ENCODE measurements at places on chromosomes 4 and X.

DNA sequence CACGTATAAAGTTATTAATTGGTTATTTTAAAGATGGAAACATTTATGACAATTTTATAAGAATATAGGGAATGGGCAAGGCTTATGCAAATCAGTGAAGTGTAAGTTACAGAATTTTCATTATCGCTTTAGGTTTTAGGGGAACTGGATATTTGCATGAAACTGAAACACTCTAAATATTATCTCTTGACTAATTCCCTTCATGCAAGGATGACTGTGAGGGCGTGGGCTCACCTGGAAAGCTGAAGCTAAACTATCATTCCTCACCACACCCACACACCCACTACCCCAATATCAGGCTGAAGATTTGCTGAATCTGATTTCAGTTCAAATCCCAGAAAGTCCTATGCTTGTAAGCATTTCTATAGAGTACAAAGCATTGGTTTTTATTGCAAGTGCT, 81.7 kb upstream of the ARHGAP24 start:
- DNase-seq: no peak

DNA sequence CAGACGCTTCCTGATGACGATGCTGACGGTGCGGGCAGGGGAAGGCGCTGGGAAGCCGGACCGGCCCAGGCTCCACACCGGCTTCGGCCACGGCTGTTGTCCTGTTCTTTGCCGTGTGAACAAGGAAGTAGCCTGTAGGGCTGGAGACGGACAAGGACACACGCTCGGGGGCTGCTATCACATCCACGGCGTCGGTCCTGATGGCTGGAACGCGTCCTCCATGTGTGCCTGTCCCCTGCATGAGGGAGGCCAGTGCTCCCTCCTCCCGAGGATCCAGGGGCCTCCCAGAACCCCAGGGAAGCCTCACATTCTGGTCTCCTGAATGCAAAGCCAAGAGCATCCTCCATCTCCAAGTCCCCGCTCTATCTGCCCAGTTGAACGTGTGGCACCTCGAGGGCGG, 53.8 kb downstream of the ACOX3 start:
- DNase-seq: no peak

GRCh38 chr4:75370576-75370975, 143.6 kb downstream of the RCHY1 start:
- no peak for DNase-seq

- peak; percentile 26 for DNase-seq
Observed at GRCh38 chr4:24256066-24256465, 328.3 kb downstream of the DHX15 start.

DNA sequence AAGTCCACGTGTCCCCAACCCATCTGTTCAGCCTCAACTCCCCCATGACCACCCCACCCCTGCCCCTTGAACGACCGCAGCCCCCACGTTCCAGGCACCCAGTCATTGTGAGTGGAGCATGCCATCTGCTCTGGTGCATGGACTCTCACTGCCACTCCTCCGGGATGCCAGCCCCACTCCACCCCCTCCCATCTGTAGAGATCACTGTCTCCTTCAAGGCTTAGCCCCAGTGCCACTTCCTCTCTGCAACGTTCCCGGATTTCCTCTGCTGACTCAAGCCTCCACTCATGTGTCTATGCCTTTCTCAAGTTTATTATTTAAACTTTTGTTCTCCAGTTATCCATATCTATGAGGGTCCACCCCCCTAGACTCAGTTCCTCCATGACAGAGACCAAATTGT, 54.0 kb downstream of the MAML3 start:
- no peak for DNase-seq

DNA sequence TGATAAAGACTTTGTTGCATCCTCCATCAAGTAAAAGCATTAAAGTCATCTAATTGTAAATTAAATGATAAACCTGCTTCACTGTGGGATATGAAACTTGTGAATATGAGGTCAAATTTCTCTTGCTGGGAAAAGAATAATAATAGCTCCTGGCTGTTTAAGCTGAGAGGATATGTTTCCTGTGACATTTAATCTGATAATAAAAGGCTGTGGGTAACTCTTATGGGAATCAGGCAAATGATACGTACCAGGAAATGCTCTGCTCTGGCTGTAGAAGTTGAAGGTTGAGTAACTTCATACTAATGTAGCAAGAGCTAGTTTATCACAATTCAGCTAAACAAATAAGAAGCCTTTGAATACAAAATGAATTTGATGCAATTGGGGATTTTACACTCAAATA, 574.6 kb downstream of the RAPGEF2 start:
- no peak for DNase-seq

DNA sequence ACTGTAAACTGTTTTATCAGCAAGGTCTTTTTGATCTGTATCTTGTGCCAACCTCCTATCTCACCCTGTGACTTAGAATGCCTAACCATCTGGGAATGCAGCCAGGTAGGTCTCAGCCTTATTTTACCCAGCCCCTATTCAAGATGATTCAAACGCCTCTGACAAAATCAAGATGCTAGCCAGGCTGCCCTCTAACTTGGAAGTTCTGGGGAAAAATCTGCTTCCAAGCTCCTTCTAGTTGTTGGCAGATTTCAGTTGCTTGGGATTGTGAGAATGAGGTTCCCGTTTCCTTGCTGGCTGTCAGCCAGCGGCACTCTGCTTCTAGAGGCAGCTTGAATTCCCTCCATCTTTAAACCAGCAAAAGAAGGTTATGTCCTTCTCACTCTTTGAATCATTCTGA, 34.7 kb downstream of the LUZP4 start:
- DNase-seq: peak; percentile 35

DNA sequence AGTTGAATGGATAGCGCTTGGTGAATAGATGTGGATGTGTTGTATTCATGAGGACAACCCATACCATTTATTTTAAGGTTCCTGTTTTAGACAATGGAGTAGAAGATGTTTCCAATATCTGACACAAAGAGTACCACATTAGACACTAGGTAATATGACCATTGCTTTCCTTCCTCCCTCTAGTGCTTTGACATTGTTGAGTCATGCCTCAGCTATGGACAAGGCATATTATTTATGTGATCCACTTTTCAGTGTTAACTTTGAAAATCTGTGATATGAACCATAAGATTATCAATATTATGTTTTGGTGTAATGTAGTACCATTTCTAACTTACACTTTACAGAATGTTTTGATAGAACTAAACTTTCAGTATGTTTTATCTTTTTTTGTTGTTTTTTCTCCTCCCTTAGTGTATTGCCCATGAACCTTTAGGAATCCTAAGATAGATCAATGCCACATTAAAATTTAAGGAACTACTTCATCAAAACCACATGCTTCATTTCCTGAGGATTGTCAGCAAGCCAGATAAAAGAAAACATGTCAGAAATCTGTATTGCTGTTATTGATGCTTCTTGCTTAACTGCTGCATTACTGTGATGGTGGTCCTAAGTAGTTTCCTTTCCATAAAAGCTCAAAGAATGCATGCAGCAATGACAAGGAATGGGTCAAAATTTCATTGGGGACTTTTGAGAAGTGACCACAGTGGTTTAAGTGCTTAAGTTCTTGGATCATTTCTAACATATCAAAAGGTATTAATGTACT, 105.0 kb downstream of the PCDH7 start:
- peak; percentile 52 for DNase-seq

DNA sequence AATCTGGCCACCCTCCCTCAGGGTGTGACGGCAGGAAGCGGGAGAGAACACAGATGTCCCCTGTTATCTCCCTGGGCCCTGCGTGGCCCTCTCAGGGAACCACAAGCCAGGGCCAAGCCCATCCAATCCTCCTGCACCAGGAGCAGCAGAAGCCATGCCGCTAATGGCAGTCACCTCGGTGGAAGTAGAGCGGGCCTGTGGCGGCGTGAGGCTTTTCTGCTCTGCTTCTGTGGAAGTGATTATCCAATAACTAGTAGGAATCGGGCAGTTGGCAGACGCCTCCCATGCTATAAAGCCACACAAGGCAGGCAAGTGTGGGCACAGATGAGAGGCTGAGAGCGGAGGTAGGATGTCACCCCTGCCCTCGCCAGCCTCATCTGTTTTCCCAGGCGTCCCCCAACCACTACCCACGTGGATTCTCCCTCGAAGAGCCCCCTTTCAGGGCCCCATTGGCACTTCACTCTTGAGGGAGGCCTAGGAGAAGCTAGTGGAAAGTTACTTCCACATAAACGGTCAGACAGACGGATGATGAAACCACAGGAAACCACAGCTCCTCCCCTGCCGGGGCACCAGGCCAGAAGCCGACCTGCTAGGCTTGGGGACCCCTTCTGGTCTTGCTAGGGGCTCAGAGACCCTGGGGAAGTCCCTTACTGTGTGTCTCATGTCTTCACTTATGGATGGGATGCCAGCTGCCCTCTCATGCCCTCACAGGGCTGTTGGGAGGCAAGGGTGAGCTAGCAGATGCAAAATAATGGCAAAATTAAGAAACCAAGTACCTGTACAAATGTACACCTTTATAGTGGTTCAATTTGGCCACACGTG, 18.8 kb upstream of the TMSB4X start:
- peak; percentile 85 for DNase-seq

DNA sequence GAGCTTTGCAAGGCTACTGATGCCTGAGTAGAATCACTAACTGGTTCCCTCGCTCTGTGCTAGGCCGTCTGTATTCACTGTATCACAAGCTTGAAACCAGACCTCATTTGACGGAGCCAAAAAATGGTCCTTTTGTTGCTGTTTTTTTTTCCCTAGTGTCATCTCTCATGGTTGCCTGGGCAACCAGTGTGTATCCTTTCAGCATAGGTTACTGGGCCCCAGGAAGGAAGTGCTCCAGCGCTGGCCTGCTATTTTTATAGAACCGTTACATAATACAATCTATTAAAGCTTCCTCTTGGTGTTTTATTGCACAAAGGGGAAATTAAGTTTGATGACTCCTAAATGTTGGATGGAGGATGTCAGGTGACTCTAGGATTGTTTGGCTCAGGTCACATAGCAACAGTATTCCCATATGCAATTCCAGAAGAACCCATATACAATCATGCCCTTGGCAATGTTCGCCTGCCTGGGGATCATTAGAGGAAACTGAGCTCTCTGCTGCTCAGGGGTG, 220.4 kb downstream of the SPRY1 start:
- DNase-seq: peak; percentile 57

DNA sequence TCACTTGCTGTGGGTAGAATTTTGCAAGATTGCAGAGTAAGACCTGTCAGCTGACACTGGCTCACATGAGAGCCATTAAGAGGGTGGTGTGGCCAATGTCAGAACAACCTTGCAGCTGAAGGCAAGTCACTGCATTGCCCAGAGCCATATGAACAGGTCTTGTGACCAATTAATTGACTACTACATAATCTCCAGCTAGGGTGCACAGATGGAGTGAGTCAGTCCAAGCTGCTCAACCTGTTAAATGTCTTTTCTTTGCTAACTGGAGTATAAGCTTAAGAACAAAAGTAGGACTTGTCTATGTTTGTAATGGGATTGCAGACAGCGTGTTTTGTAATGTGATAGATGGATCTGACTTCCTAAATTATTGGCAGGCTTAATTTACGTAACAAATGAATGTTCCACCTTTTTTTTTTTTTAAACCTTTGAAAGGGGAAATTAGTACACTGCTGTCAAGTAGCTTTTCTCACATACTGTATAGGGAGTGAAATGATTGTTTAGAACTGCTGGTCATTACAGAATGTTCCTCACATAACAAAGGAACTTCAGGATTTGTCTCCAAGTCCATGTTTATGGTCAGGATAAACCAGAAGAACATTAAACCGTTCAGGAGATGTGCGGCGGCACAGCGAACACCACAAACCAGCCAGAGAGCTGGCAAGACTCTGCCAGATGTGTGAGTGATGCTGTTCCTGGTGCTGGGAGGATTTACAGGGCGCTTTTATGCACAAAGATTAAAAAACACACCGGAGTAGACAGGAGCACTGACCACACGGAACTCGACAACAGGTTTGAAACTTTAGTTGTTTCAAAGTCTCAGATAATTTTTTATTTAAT, 37.0 kb downstream of the FNIP2 start:
- DNase-seq: no peak

DNA sequence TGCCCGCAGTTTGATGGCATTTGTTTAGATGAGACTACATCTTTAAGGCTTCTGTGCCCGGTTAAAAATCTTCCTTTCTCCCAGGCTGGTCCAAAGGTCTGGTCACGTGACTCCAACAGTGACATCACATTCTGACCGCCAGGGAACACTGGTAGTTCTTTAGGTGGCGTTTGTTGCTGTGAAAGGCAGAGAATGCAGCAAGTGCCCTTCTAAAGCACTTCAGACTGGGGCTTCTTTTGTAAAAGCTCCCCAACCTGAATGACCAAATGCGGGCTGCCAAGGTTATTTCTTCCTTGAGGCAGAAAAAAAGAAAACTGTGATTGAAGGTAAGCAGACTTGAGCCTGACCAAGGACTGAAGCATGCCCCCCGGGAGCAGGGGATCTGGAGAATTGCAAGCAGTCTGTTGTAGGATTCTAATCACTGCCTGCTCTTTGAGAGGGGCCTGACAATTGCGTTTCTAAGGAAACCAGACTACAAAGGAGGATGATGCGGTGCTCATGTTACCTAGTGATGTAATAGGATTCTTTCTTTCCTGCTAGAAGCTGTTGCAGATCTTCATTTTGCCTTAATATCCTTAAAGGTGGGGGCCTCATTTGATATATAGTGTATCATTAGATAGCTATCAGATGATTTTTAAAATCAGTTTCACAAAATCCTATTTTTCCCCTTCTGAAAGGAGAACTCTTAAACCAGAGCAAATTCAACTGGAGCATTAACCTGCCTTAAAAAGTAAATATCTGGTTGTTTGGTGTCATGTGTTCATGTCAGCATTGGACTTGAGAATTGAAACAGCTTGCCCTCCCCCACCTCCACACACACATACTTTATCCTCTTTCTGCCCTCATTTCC, 133.1 kb downstream of the AKAP4 start:
- DNase-seq: peak; percentile 22

GRCh38 chrX:115332832-115333231, 43.3 kb downstream of the LUZP4 start:
- no peak for DNase-seq

- no peak for DNase-seq
Observed at GRCh38 chr4:40182001-40182400, 14.8 kb upstream of the RHOH start.

DNA sequence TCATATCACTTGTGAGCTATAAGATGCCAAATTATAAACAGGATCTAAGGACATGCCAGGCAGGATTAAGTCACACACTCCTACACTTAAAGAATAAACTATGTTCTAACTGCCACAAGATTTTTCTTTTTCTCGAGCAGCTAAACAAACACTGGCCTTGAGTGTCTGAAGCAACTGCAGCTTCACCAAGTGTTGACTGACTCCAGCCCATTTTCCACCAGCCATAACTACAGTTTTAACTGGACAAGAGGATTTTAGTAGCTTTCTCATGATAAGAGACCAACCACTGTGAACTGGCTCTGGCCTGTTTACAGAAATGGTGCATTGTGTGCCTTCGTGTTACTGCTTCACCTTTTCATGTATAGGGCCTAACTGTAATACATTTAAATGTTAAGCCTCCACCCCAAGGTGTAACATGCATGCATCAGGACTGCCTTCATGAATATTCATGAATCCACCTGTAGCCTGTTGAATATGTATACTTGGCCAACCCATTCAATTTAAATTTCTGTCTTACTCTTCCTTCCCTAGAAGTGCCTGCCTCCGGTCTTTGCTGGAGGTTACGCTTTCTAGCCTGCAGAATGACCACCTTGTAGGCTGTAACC, 10.8 kb downstream of the UCP1 start:
- no peak for DNase-seq
